ENCODE measurements at places on chromosomes 16 and 17.

DNA sequence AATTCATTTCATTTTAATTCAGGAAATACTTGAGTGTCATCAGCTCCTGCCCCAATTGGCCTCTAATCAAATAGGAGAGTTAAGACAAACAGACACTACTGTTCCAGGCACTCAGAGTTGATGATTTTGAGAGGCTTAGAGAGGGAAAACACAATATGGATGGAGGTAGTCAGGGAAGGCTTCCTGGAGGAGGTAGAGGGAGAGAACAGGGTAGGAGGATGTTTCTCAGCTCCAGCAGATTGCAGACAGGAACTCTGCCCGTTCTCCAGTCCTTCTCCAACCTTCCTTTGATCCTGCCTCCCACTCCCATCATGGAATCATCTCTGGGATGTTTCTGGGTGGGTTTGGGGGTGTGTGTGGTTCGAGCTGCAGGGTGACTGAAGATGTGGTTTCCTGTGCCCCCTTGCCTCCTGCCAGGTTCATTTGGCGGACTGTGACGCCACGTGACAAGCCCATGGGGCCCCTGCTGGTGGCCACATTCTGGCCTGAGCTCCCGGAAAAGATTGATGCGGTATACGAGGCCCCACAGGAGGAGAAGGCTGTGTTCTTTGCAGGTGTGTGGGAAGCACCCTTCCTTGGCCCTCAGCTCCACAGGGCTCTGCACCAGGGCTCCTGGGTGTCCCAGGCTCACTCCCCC is 12.2 kb upstream of the LPCAT2 start:
- no peak for DNase-seq

DNA sequence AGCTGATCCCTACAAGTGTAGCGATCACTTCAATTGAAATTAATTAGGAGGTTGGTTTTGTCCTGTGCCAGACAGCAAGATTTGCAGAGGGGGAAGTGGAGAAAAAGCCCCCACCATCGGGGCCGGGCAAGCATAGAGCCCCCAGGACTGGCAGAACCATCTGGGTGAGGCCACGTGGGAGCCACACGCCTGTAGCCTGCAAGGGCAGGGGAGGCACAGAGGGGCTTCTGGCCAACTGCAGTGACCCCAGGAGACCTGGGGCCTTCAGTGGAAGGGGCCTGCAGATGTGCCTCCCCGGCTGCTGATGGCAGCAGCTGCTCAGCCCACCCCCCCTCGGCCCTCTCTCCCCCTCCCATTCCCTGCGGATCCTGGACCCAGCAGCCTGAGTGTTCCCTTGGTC is 54.1 kb downstream of the BAHCC1 start:
- DNase-seq: no peak

- DNase-seq: no peak
Measured at GRCh38 chr17:73342050-73342522, 30.3 kb upstream of the CDC42EP4 start.

GRCh38 chr17:51739245-51739886 is 419.1 kb downstream of the CA10 start:
- DNase-seq: no peak

GRCh38 chr16:64311241-64311640 is 810.6 kb downstream of the CDH11 start:
- no peak for DNase-seq

DNA sequence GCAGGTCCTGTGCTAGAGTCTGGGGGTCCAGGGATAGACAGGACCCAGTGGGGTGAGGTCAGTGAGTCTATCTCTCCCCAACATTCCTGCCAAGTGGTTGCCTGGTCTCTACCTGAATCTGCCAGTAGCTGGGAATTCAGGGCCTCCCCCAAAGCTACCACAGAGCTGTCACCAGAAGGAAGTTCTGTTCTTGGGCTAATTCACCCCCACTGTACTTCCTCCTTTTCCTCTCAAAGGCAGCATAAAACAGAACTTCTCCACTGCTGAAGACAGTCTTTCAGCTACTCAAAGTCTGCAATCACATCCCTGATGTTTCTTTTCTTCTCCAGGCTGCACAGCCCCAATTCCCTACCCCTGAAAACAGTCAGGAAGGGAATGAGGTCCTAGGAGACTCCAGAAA is 8.7 kb downstream of the CAMTA2 start:
- DNase-seq: no peak

DNA sequence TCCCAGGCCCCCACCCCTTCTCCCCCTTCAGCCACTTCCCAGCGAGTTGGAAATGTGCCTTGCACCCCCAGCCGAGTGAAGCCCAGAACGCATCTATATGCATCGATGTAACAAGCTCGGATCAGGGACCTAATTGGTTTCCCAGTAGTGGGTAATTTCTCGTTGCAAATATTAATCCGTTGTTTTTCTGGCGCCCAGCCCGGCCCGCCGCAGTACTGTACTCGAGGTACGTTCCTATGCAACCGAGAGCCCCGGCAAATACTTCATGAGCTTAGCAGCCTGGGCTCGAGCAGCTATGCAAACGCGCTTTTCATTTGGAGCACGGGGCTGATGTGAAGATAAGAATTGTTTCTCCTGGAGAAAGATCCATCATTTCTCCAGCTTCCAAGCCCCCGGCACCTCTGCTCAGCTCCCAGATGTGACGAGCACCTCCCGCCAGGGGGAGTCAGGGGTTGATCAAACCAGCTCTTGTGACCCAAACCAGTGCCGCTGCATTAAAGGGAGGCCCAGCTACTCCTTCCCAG is 229.8 kb downstream of the KATNIP start:
- DNase-seq: no peak

DNA sequence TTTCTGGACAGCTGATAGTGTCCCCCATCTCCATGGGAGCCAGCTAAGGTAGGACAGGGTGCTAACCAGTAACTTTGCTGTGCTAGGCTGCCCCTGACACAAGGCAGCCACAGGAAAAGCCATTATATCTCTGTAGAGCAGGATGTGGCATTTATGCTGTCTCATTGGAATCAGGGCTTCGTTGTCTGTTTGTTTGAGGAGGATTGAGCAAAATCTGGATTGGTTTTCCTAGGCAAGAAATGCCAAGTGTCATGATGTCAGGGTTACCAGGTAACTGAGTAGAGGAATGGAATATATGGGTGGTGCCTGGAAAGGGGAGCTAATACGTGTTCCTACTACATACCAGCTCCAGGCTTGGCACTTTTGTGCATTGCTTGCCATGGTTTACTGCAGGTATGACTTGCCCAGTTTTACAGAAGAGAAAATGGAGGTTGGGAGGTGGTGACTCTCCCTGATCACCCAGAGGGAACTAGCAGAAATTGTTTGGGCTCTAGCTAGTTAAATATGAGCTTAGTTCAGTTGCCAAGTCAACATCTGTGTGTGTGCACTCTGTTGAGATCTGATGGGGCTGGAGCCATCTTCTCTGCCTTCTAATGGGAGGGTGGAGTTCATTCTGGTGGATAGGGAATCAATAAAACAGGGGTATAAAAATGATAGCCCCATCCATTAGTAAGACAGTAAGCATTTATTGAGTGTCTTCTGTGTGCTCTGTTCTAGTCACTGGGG is 33.9 kb downstream of the GNAO1 start:
- no peak for DNase-seq

DNA sequence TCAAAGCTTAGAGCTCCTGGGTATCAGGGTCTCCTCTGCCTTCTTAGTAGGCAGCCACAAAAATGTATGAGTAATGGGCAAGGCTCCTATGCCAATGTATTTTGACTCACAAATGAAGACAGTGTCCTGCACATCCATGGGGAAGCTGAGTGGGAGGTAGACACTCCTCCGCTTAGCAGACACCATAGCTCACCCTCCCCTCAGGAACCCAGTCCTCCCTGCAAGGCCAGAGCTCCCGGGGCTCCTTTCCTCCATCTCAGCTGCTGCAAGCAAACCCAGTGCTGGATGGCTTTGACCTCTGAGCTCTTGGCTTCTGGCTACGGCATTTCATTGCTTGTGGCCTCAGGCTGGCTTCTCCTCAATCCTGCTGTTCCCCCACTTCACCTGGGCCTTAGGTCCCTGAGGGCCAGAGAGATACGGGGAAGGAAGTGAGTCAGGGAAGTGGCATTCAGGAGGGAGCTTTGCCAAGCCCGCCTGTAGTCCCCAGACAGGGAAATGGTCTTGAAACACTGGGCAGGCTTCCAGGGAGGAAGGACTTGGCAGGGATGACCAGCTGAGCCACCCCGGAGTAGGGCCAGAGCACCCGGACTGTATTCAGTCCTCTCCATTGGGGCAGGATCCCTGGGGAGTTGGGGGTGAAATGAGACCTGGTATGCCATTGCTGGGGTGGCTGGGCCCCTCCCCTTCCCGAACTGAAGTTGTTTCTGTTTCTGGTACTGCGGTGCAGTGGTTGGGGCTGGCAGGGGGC is 4.5 kb downstream of the ABCC3 start:
- no peak for DNase-seq

DNA sequence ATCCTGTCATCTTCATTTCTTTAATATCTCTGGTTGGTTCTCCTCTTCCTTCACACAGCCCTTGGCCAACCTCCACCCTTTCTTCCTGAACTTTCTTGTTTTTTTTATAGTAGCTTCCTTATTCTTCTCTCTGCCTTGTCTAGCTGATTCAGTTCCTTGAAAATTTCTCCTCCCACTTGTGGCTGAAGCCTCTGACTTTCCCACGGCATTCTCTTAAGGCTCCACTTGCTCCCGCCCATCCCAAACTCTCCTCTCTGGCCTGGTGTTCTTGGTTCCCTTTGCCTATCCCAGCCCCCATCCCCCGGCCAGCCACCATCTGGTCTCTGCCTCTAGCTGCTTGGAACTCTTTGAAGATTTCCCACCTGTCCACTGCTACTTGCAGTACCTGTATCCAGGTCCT is 29.1 kb downstream of the NLRP1 start:
- no peak for DNase-seq

DNA sequence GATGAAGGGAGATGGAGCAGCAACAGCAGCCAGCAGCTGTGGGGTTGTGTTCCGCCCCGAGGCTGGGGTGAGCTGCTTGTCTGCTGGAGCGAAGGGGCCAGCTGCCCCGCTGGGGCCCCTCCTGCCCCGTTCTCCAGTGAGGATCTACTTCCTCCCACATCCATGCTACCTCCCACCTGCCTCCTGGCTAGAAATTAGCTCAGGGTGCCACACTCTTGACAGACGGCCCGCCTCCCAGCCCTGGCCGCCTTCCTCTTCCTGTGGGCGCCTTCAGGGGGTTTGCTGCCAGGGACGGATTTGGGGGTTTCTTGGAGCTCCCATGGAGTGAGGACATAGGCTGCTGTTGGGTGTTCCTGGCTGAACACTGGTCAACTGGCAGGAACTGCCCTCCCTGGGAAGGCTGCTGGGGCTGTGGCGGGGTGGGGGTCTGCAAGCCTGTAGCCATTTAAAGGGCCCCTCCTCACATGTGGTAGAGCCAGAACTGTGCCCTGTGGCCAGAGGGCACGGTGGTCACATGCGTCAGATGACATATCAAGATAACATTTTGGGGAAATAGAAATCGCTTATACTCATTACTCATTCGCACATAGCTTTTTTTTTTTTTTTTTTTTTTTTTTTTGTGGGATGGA is 13.1 kb downstream of the TBC1D24 start:
- no peak for DNase-seq

DNA sequence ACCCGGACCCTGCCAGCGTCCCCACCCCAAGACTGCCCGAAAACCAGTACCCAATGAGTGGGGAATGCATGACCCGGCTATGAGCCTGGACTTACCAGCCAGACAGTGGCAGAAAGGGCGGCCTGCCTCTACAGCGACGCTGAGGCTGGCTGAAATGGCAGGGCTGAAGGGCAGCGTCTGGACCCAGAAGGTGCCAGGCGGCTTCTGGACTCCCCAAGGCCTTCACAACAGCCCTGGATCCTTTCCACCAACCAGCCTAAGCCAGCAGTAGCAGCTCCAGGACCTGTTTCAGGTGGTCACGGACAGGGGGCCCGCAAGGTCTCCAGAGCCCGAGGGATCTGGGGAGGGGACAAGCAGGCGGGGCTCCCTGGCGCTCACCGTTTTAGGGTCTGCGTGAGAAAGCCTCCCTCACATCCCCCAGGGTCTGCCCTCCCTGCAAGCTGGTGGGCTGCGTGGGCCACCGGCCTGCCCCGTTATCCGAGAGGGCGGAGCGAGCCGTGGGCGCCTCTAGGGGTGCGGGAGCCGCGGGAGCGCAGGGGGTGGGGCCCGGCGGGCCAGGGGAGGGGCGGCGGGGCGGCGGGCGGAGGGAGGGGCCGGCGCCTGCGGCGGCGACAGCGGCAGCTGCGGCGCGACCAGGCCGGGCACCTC is at the start of gene RIPOR1:
Gene RIPOR1 (plus strand): TSS at position 608 of the 648 bp plus-strand sequence. CDS start 9,618 bp downstream, outside the sequence.
- no peak for DNase-seq

GRCh38 chr17:80665792-80666191 is 121.2 kb downstream of the RPTOR start:
- no peak for DNase-seq
